ENCODE measurements at places on chromosomes 2 and 18.

DNA sequence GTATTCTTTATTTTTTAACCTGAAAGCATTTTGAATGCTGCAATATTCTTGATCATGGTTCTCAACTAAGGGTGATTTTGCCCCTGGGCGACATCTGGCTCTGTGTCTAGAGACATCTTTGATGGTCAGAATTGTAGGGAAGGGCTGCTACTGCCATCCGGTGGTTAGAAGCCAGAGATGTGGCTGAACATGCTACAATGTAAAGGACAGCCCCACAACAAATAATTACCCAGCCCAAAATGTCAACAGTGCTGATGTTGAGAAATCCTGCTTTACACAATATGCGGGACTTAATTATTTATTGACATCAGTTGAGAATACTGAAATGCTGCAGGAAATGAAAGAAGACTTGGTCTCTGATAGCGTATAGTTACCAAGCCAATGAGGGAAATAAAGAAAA lies 37.5 kb upstream of the SERPINB2 start:
- peak; percentile 19 for DNase-seq

DNA sequence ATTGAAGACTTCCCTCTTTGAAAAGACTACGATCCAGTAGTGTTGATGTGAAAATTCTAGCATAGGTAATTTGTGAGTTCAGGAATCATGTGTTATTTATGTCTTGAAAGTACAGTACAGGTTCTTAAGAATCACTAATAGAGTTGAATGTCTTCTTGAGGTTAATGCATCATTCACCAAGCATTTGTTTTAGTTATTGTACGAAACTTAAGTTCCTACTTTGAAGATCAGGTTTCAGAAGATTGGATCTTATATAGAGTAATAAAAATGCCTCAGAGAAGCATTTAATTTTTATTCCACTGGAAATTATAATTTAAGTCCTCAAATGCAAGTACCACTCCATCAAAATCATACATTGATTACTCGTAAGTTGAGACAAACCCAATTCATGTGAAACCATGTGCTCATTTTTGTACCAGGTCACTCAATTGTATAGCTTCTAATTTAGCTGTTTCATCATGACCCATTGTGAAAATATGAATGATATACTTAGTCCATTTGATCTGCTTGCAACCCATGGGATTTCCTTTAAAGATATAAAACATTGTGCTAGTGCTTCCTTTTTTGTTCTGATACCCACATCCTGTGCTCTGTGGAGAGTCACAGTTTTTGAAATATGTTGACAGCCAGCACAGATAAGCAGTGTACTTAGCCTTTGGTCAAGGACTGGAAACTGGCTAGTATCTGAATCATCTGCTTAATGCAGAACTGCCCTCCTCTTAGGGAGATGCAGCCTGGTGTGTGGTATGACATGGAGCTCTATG lies 22.5 kb upstream of the RAB27B start:
- DNase-seq: peak; percentile 83

DNA sequence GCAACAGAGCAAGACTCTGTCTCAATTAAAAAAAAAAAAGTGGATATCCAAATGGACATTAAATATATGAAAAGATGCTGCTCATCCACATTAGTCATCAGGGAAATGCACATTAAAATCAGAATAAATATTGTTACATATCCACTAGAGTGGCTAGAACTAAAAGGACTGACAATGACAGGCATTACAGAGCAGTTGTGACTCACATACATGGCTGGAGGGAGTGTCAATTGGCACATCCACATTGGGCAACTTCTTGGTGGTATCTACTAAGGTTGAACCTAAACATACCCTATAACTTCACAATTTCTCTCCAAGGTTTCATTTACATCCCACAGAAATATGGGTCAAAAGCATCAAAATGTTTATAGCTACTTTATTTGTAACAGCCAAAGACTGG lies 14.0 kb upstream of the DNER start:
- no peak for DNase-seq

- peak; percentile 40 for DNase-seq
Observed at GRCh38 chr18:49861659-49862058, 48.3 kb upstream of the ACAA2 start.

DNA sequence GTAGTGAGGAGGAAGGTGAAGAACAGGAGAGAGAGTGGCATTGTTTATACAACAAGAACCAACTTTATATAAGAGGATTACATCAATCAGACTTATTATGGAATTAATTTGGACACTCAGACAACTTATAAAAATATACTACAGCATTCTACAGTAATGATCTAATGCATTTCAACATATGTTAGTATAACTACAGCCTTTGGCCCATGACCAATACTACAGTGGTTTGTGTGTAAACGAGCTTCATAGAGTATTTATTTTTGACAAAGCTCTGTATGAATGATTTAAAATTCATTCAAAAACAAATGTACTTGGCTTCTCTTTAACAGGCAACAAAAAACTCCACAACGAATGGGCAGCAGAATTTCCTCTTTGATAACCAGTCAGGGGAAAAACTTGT lies 72.8 kb downstream of the ZNF521 start:
- DNase-seq: no peak

DNA sequence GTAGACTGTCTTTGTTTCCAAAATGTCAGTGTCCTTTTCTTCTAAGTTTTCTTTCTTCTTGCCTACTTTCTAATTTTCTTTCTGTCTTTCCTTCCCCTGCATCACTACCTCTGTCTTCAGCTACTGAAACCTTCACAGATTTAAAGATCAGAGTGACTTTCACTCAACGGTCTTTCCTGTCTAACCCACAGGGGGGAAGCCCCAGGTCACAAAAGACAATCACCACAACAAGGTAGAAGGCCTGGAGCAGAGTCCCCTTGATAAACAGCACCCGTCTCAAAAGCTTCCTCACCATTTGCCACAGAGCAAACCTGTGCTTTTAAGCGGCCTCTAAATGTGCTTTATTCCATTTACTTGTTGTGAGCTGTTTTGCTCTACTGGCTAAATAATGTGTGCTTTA lies 665.4 kb downstream of the BCL11A start:
- no peak for DNase-seq

GRCh38 chr2:144136297-144137010 lies 383.5 kb downstream of the ZEB2 start:
- DNase-seq: no peak

- DNase-seq: no peak
Observed at GRCh38 chr18:14026199-14026598, 106.0 kb downstream of the ZNF519 start.

GRCh38 chr2:222357930-222358329 lies 59.1 kb upstream of the PAX3 start:
- DNase-seq: no peak

- no peak for DNase-seq
Observed at GRCh38 chr18:62196980-62197379, 9.9 kb downstream of the RELCH start.

GRCh38 chr2:229044581-229044980 lies 226.5 kb downstream of the PID1 start:
- no peak for DNase-seq

GRCh38 chr2:228678110-228678509 lies 496.6 kb upstream of the SPHKAP start:
- DNase-seq: no peak

All from hematopoietic multipotent progenitor cell (in vitro differentiated cells).